ENCODE measurements at places on chromosomes 11 and 22. TPM values are rescaled to one million over a fixed set of nuclear protein-coding genes. Genes with fewer than 3 reads are reported as not detected.
A peak's percentile ranks its signal among the peaks of the same experiment; 100 is the strongest.

DNA sequence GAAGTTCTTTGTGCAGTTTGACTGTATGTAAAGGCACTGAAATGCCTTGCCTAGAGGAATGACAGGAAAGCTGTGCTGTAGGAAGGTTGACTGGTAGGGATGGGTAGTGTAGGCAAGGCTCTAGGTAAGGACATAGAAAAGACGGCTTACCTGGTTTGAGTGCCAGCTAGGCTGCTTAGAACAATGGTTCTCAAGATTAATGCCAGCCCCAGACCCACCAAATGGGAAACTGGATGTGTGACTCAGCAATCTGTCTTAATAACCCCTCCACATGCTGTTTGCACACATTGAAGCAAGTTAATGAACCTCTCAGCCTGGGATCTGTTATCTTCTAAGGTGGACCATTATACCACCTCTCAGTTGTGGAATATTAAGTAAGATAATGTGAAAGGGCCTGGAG is 3.7 kb downstream of the RPS3 start:
- no peak for DNase-seq

DNA sequence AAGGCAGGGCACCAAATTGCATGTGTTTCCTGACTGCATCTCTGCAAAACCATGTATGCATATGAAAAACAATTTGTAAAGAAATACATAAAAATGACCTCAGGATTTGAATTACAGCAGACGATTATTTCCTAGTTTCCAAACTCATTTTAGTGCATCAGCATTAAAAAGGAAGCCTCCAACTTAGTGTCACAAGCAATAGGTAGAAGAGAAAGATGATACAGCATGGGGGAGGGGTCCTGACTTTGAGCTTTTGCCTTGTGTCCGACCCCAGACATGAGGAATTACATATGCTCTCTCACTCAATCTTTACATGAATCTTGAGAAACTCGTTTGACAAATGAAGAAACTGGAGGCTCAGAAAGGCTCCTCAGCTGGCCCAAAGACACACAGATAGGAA is 294.6 kb upstream of the NARS2 start:
- no peak for DNase-seq

- no peak for DNase-seq
Measured at GRCh38 chr11:80529726-80530125, 1088.9 kb upstream of the TENM4 start.

OR52E1 gene
- total RNA-seq, result not detected

DNA sequence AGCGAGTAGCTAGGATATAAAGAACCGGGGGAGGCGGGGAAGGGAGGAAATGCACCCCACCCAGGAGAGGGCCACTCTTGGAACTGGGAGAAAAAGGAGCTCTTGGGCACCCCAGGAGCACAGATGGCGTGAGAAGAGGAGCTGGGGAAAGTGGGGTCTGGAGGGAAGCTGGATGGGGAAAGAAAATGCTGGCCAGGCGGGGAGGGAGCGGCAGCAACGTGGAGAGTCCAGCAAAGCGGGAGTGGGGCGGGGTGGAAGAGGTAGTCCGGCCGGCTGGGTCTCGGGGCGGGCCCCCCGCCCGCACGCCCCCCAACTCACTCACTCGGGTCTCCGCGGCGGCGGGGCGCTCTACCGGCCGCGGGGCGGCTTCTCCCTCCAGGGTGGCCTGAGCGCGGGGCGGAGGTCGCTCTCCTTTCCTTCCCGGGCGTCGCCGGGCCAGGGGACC is 522 bp downstream of the TOB2 start:
- peak; percentile 3 for DNase-seq

Measured in thymus (tissue), 14 donors.